ENCODE measurements at places on chromosomes 4 and X.

GRCh38 chr4:7973545-7973981 is 33.9 kb upstream of the AFAP1 start:
- DNase-seq, result no peak

- no peak for DNase-seq
Measured at GRCh38 chrX:153877571-153878261, 8.3 kb downstream of the L1CAM start.

- DNase-seq, result no peak
Measured at GRCh38 chr4:125355791-125356190, 41.0 kb downstream of the FAT4 start.

- DNase-seq, result no peak
Measured at GRCh38 chr4:136383082-136383481, 1149.2 kb downstream of the PCDH18 start.

DNA sequence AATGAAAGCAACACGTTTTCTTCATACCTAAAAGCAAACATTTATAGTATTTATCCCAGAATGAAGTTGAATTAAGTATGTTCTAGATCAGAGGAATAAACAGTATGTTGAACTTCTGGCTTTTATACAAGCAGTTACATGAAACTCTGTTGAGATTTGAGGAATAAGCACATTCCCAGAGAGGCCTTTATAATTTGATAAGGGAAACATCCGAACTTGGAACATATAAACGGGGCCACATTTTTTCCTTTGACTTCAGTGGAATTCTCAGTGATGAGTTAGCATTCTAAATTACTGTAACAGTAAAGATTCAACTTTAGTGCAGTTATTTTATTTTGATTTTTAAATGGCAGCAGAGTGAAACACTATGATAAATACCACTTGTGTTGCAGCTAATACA is 119.5 kb downstream of the GLRA3 start:
- no peak for DNase-seq

DNA sequence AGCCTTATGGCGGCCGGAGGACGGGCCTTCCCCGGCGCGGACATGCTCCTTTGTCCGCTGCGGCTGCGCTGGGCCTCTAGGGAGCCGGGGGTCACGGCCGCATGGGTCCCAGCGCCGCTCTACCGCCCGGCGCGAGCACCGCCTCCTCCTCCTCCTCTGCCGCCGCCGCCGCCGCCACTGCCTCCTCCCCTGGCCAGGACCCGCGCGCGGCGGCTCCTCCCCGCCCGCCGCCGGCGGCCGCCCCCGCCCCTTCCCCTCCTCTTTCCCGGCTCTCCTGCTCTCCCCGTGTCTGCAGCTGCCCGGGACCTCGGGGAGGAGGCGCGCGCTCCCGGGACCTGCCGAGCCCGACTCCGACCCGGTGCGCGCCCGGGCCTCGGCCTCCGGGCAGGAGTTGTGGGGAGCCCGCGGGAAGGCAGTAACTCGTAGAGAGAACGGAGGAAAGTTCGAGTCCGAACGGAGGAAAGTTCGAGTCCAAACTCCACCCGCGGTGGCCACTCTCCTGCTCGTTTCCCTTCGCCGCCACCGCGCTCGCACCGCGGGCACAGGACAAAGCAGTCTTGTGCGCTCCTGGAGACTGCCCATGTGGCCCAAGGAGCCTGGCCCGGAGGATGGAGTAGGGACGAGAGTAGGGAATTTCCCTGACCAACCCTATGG is at the start of gene ADGRA3:
ADGRA3 (minus strand) TSS at position 179 of the 654 bp plus-strand sequence. CDS start 282 bp downstream, outside the sequence.
- DNase-seq, result no peak

- no peak for DNase-seq
Measured at GRCh38 chr4:24475756-24476155, 108.6 kb downstream of the DHX15 start.

DNA sequence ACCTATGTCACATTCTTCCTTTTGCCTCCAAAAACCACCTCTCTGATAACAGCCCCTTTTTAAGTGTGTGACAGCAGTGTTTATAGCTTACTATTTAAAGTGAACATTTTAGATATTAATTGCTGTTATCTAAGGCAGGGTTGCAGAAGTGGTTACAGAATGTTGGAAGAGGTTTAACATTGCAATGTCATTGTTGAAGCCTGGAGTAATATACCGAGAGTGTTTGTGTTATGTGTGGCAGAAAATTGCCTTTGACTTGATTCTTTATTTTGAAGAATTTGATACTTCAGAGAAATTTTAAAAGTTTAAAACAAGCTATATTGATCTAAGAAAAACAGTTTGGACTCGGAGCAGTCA is 37.1 kb downstream of the SMARCAD1 start:
- DNase-seq, result no peak

GRCh38 chr4:2650276-2650675 is 105.9 kb downstream of the TNIP2 start:
- no peak for DNase-seq

GRCh38 chrX:22135171-22135711 is 103.1 kb downstream of the PHEX start:
- no peak for DNase-seq

DNA sequence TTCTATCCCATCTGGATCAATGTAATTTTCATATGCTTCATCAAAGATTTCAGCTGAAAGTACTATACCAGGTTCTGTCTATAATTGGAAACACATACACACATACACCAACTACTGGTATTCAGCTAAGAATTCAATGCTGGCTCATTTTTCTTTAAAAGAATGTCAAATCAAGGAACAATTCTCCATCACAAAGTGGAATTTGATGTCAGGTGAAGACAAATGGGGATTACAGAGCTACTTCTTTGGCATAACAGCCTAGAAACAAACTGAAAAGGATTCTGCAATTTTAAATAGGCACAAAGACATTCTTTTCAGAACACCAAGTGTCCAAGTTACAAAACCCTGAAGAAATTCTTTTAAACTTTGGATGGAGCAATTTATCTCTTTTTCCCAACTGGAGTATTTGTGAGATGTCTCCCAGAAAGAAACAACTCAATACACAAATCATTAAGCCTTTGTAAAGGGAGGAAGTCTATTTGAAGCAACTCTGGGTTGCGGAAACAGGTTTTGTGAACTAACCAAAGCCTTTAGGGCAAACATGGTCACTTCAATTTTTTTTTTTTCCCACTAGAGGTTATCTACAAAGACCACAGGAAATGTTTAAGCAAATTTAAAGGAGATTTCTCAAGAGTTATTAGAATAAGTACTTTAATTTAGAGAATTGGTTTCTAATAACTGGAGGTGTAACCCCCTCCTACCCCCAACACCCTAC is 1.9 kb upstream of the FAM9C start:
- DNase-seq, result no peak

- DNase-seq, result no peak
Measured at GRCh38 chr4:147843162-147843561, 111.3 kb downstream of the ARHGAP10 start.

All from activated T-helper 1 cell treated with anti-CD3 and anti-CD28 coated beads, Interleukin-2, amount 50 U/mL, for 16 hours (primary cell).